Endothelial cell of umbilical vein (primary cell): ENCODE measurements at places on chromosomes 1 and 21. TPM values are rescaled to one million over a fixed set of nuclear protein-coding genes. Genes with fewer than 3 reads are reported as not detected.
A peak's percentile ranks its signal among the peaks of the same experiment; 100 is the strongest.

- DNase-seq, result no peak
Observed at GRCh38 chr1:16342331-16343062, 9.8 kb downstream of the FBXO42 start.

DNA sequence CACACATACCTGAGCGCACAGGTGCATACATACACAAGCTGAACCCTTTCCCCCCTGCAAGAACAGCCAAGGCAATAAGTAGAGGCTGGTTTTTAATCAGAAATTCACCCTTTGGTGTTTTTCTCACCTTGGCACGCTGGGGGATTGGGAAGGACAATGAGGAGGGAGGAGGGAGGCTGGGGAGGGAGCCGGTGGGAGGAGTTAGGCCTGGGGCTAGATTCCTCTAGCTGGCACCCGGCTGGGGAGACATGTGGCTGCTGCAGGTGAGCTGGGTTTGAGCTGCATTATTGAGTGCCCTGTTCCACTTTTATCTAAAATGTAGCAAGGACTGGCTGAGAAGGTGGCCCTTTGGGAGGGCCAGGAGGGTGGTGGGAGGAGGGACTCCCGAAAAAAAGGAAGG, 97.8 kb upstream of the CSF3R start:
- DNase-seq, result no peak

GRCh38 chr1:7008975-7009740, 223.9 kb downstream of the CAMTA1 start:
- DNase-seq, result no peak

- DNase-seq, result peak; percentile 55
Observed at GRCh38 chr21:26715878-26716506, 129.2 kb downstream of the ADAMTS1 start.

- DNase-seq, result no peak
Observed at GRCh38 chr1:236154671-236155398, 12.5 kb downstream of the GPR137B start.

DNA sequence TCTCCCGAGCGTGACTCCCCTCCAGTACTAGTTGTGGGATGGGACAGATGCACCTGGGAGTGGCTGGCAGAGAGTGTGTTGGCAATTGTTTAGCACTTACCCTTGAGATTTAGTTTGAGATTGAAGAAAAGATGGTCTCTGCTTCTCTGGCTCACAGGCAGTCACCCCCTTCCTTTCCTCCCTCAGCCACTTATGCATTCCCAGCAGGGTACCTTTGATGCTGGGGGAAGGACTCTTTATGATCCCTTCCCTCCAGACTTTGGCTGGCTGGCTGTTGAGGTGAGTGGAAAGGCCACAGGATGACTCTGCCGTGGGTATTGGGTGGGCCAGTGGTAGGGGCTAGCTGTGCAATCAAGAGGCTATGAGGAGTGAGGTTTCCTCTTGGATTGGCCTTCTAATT, 236.8 kb downstream of the CAMTA1 start:
- DNase-seq, result no peak

- no peak for DNase-seq
Observed at GRCh38 chr1:153040950-153041631, at the start of gene SPRR2D. SPRR2D (minus strand) TSS chr1:153041120; CDS start chr1:153040346, 774 bp downstream.

DNA sequence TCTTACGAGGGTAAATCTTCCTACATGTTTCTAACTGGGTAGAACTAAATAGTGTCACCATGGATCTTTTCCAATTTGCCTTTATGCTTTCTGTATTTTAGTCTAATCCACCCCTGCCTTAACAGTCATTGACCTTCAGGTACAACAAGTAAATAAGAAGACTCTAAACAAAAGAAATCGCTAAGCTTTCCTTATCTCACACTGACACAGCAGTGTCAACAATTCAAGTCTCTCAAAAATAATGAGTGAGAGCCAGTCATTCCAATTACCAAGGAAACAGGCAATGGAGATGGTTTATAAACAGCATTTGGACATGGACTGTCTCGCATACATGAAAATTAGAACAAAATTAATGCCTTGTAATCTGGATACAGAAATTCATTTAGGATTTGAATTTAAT, 365.8 kb downstream of the VAV3 start:
- no peak for DNase-seq

GRCh38 chr1:41789661-41790330, 128.9 kb downstream of the HIVEP3 start:
- no peak for DNase-seq

GRCh38 chr1:101190441-101190840, 46.4 kb upstream of the S1PR1 start:
- DNase-seq, result no peak

GRCh38 chr1:204359474-204360255, at the start of gene PLEKHA6:
PLEKHA6 (minus strand) TSS chr1:204359929; CDS start chr1:204273727, 86,202 bp downstream.
- no peak for DNase-seq

- DNase-seq, result no peak
Observed at GRCh38 chr1:208634346-208635140, 390.4 kb upstream of the PLXNA2 start.

GRCh38 chr1:62237950-62238374, 43.3 kb downstream of the L1TD1 start:
- DNase-seq, result no peak

DNA sequence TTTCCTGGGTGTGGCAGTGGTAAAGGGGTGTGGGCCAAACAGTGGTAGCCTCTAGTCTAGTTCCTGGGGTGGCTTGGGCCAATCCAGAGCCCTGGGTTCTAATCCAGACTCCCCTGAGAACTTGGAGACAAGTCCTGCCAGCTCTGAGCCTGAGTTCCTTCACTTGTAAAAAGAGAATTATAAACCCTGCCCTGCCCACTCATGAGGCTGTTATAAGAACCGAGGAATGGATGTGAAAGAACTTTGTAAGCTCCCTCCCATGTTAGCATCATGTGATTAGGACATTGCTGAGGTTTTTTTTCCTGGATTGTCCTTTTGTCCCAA, 131.0 kb downstream of the RRAGC start:
- no peak for DNase-seq

DNA sequence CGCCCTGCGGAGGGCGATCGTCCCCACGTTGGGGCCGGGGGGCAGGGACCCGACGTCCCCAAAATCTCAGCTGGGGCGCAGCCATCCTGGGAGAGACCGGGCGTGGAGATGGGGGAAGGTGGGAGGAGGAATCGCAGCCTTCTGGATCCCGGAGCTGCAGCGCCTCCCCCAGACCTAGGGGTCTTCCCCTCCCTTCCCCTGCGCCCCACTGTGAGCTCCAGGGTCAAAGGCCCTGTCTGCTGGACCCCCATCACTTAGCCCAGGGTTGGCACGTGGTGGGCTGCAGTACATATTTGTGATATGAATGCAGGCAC, 90.2 kb upstream of the VAMP3 start:
- no peak for DNase-seq

DNA sequence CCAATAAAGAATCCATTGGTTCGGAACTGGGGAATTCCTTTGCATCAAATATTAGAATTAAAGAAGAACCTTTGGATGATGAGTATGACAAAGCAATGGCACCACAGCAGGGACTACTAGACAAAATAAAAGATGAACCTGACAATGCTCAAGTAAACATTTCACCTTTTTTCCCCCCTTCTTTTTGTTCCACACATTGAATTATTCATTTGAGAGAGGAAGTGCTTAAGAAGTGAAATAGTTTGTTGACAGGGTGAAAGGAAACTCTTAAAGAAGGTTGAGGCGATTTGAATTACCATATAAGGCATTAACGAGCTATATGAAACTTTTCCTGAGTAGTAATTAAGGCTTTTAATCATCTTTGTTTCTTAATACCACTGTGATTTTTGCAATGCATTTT, 93.1 kb downstream of the ZMYM4 start:
- DNase-seq, result peak; percentile 31

DNA sequence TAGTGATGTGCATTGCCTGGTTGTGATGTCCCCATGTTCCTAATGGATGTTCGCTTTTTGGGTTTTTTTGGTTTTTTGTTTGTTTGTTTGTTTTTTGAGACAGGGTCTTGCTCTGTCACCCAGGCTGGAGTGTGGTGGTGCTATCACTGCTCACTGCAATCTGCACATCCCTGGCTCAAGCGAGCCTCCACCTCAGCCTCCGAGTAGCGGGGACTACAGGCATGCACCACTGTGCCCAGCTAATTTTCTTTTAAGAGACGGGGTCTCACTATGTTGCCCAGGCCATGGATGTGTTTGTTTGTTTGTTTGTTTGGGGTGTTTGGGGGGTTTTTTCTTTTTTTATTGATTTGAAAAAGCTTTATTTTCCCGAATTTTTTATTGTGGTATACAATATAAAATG, 2.1 kb downstream of the COL6A2 start:
- no peak for DNase-seq

DNA sequence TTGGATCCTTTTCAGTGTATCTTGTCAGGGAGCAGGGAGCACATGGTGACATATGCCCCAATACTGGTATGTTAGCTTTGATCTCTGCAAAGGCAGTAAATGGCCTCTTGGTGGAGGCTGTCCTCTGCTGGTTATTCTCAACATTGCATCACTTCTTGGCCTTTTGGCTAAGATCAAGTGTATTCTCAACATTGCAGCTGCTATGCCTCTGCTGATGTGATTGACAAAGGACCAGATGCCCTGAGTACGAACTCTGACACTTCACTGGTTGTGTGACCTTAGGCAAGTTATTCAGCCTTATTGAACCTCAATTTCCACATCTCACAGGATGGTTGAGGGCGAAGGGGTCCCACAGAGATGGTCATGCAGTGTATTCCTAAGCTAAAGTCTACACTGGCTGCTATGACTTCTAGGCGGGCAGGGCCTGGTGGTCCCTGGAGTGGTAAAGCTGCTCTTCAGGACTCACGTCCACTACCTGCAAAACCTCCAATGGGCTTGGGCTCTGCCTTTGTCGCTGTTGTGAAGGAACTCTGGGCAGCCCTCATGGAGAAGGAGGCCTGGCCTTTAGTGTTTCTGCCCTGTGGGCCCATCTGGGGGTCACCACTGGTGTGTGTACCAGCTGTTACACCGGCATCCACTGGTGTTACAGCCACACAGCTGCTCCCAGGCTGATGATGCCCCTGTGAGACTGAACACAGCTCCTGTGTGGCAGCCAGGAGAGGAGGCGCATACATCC, 64.8 kb downstream of the DNTTIP2 start:
- peak; percentile 89 for DNase-seq

The KMO gene
- total RNA-seq, result not detected in 2 replicates

The CHD5 gene
- 0.11 and 0.14 TPM in 2 replicates for total RNA-seq

The ZNF648 gene
- not detected in 2 replicates for total RNA-seq

The GJB4 gene
- not detected in 2 replicates for total RNA-seq

The HTR1D gene
- total RNA-seq, result 1.5 and 2.2 TPM in 2 replicates
